ENCODE measurements at places on chromosomes 11 and 22.

- DNase-seq = no peak
These were observed 147.0 kb downstream of the TBC1D22A start for GRCh38 chr22:46909237-46910030.

- no peak for DNase-seq
These were observed 70.2 kb upstream of the TP53AIP1 start for GRCh38 chr11:129012880-129013279.

GRCh38 chr11:78061088-78061920 lies 2.4 kb upstream of the THRSP start:
- no peak for DNase-seq

- DNase-seq = no peak
These were observed 51.4 kb downstream of the JAM3 start for GRCh38 chr11:134120143-134120850.

DNA sequence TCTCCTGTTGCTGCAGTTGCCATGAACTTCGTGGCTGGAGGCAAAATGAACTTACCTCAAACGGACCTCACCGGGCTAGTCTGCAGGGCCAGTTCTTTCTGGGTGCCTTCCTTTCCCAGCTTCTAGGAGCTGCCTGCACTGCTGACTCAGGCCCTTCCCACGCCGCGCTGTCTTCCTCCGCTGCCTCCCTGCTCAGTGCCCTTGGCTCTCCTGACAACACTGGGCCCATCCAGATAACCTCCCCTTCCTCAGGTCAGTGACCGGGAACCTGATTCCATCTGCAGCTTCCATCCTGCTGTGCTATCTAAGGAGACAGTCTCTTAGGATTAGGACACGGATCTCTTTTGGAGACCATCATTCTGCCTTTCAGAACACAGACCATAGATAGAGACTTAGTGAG lies 19.3 kb downstream of the MOB2 start:
- no peak for DNase-seq

DNA sequence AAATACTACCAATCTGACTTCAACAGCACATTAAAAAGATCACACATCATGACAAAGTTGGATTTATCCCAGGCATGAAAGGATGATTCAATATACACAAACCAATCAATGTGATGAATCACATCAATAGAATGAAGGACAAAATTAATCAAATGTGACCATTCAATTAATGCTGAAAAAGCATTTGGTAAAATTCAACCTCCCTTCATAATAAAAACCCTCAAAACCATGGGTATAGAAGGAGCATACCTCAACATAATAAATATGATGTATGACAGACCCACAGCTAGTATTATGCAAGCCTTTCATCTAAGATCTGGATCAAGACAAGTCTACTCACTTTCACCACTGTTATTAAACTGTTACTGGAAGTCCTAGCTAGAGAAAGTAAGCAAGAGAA lies 921.7 kb upstream of the RAG2 start:
- DNase-seq = no peak

GRCh38 chr11:117663414-117663813 lies 133.6 kb downstream of the DSCAML1 start:
- no peak for DNase-seq

DNA sequence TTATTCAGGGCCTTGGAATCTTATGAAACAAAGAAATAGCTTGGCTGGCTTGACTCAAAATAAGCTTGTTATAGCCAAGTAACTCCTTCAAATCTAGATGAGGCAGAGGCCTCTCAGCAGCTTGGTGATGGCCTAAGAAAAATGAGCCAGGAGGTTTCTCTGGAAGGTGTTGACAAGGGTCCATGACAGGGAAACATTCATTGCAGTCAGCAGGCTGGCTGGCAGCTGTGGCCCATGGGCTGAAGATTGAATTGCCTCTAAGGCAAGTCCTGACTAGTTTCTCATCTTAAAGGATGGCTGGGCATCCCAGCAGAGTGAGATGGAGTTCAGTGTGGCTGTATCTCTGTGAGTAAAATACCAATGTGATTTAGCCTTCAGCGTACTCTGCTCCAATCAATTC lies 441.0 kb downstream of the NELL1 start:
- DNase-seq = no peak

DNA sequence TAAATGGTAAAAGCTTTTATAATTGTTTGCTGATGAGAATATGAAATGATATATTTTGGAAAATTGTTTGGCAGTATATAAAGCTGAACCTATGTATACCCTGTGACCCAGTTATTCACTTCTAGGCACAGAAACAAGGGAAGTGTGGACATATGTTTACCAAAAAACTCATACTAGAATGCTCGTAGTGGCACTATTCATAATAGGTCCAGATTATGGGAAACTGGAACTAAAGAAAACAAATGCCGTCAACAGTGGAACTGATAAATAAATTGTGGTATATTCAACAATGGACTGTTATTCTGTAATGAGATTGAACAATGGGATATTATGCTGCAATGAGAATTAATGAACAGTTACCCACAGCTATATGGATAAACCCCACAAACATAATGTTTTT lies 32.8 kb downstream of the CSTPP1 start:
- no peak for DNase-seq

DNA sequence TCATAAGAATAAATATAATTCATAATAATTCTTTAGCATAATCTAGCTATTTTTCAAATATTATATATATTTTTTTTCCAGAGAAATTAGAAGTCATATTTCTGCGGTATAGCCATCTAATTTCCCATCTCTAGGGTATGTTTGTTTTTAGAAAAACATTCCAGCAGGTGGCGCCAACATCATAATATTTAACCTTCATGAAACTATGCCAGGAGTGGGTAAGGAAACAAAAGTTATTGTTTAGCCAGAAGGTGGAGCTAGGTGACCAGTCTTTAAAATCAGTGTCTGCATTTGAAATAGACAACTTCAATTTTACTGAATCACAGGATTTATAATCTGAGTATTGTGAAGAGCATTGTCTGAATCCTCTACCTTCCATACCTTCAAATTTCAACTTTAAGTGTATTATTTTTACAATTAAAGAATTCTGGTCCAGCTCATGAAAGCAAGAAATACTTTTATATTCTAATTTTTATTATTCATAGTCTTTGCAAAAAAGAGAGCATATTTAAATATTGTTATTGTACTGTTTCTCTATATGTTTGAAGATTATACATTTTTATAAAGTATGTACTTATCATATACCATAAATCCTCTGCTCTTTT lies 15.7 kb upstream of the CCDC179 start:
- DNase-seq = peak; percentile 49

DNA sequence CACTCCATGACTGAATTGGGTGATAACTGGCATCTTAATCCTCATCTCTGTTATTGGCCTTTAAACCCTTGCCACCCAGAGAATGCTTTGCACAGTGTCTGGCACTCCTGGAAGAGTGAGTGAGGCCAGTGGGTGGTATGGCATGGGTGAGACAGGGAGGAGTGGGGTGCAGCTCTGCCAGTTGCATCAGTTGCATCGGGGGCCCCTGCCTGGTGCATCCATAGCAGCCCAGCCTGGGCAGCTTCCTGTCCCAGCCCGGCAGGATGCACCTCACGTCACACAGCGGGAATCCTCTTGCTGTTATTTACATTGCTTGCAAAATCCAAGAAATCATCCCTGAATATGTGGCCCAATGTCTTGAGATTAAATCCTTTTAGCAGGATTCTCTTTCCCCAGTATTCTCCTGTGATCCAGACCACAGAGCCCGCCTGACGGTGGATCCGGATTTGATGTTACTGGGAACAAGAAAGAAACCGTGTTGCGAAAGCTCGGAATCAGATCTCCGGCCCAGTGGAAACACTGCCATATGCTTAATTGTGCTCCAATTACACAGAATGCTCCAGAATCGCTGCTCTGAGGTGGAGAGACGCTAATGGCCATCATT lies 37.6 kb upstream of the MN1 start:
- no peak for DNase-seq

DNA sequence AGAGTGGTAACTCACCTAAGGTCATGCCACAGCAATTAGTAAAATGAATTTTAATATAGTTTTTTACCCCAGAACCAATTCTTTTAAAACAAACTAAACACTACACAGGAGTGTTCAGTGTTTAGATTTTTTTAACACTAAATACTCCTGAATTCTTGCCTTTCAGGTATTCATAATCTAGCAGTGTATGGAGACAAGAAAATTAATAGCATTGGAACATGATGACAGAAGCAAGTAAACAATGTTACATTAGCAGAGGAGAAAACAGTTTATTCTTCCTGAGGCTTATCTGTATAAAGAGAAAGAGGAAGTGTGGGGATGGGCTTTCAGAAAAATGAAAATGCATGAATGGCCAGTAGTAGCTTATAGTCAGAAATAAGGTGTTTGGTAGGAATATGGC lies 222.1 kb upstream of the FAT3 start:
- DNase-seq = no peak

- DNase-seq = no peak
These were observed 2.0 kb downstream of the NUP98 start for GRCh38 chr11:3795131-3796001.

- DNase-seq = peak; percentile 53
These were observed 638 bp downstream of the NRGN start for GRCh38 chr11:124740277-124740882.

DNA sequence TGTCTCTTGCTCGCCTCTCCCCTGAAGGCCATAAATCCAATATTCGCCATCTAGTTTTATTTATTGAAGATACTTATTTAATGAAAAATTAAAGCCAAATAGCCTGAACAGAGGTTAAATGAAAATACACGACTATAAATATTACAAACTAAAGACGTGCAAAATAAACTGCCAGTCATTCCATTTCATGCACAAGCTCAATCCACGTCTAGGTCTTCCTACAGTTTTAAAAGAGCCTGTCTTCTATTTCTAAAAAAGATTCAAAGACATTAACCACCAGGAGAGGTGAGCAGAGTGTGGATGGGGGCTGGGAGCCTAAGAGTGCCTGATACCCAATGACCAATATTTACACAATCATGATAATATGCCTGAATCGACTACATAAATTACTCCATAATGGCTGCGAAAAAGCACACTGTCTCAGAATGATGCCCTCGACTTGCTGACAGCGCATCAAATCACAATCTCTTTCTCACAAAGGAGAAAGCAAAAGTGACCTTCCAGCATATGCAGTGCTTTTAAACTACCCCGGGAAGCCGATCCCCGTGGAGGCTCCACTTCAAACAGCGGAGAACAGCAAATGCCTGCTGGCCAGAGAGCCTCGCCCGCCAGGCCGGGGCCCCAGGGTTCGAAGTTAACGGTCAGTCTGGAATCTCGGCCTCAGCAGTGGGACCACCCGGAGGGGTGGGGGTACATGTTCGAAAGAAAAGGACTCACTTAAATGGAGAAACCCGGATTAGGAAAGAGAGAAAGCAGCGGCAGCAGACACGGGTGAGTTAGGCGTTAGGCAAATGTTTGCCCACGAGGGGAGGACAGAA lies 1.7 kb downstream of the FCHSD2 start:
- no peak for DNase-seq

GRCh38 chr22:22245935-22246525 lies 1.4 kb downstream of the VPREB1 start:
- DNase-seq = no peak

DNA sequence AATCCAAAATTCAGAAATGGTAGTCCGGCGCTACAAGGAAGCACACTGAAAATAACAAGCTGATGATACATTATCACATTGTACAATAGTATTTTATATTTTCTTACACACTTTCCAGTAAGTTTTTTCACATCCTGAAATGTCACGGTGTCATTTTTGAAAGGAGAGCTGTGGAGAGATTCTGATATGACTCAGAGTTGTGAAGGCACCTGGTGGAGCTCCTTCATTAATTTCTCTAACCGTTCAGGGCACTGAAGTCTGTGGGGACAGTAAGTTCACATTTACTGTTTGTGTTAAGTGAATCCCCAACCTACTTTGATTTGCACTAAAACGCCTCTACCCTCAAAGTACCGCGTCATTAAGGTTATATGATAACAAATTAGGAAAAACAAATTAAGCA lies 13.3 kb downstream of the LDHAL6A start:
- DNase-seq = no peak

DNA sequence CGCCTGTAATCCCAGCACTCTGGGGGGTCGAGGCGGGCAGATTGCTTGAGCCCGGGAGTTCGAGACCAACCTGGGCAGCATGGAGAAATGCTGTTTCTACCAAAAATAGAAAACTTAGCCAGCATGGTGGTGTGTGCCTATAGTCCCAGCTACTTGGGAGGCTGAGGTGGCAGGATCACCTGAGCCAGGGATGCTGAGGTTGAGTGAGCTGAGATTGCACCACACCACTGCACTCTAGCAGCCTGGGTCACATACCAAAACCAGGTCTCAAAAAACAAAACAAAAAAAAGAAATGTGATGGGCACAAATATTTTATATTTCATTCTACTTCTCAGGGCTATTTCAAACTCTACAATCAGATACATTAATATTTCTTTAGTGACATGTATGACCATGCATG lies 25.7 kb downstream of the TTC17 start:
- no peak for DNase-seq

DNA sequence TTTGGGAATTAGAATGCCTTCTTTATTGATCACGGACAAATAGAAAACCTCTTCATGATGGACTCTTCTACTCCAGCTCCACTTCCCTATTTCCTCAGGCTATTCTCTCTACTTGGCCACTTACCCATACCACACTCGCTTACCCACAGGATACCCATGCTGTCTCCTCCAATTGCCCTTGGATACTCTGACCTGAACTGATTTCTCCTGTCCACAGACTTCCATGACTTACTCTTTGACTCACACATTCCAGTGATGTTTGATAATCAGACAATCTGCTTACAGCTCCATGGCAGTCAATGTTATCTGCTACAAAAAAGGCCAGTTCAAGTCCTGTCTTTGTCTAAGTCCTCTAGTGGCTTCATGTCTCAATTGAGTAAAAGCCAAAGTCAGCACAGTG lies 292.0 kb upstream of the CTSC start:
- DNase-seq = no peak

GRCh38 chr11:9616858-9617257 lies 43.4 kb downstream of the WEE1 start:
- DNase-seq = no peak

DNA sequence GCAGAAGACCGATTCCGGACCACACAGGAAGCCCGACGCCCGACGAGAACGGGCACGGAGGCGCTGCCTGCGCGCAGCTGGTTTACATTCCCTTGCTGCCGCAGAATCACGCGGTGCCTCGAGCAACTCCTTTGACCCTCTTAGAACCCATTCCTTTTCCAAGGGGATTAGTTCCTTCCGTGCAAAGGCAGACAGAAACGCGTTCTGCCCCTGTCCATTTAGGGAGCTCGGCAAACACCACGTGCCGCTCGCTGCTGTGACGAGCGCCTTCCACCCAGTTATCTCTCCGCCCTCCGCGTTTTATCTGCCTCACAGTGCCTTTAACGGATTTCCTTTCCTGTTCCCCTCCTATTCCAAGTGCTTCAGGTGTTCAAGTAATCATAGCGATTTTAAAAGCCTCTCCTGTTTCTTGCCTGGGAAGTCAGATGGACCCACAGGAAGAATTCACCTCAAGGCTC lies 24.1 kb upstream of the MICAL3 start:
- no peak for DNase-seq

- no peak for DNase-seq
These were observed 129.4 kb upstream of the TOP3B start for GRCh38 chr22:22111983-22112382.

GRCh38 chr11:72228844-72229231 lies 4.3 kb downstream of the INPPL1 start:
- no peak for DNase-seq

- DNase-seq = no peak
These were observed 99.1 kb upstream of the GRAMD1B start for GRCh38 chr11:123330948-123331347.

Data from activated CD4-positive, alpha-beta T cell treated with anti-CD3 and anti-CD28 coated beads for 4 hours (primary cell).